Posterior cingulate gyrus (tissue), 11 donors: ENCODE measurements at places on chromosomes 6 and 20.

DNA sequence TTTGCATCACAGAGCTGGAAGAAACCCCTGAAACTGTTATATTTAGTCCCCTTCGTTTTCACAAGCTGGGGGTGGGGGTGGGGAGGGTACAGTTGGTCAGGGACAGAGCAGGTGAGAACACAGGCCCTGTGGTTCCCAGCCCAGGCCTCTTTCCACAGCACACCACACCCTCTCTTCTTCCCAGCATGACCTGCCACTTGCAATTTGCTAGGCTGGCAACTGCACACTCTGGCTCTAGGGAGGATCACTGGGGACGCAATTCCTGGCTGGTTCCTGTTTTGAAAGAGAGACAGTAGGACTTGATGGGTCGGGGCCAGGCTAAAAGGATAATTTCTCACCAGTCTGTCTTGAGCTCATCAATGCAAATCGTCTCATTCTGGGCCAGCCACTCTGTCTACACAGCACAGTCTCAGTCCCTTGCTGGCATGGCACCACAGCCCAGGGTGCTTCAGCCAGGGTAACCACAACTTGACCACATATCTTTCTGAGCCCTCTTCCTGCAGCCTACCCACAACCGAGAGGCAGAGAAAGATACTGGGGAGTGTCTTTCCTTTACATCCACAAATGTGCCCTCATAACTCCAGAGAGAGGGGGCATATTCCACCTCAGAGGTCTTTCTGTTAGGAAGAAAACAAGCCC lies 41.7 kb upstream of the EMILIN3 start:
- no peak for DNase-seq

GRCh38 chr6:96394727-96395126 lies 126.9 kb upstream of the UFL1 start:
- no peak for DNase-seq

DNA sequence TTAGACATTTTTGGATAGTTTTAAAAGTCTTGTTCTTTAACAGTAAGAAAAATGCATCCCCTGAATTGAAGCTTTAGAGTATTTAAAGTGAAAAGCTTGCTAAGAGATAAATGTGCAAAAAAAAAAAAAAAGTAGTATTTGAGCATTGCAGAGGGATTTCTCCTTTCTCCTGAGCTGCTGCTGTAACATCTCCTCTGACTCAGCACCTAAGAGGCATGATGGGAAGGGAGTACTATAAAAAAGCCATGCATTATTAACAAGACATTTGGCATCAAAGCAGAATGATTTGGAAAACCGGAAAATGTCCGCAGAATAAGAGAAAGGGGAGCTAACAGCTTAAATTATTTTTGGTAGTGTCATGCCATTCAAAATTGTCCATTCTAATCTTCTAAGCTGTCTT lies 27.9 kb downstream of the B4GALT5 start:
- DNase-seq, result no peak

- no peak for DNase-seq
These were observed 246.4 kb downstream of the KHDRBS2 start for GRCh38 chr6:62039605-62040004.

GRCh38 chr6:67768972-67769371 lies 866.1 kb upstream of the ADGRB3 start:
- DNase-seq, result no peak

DNA sequence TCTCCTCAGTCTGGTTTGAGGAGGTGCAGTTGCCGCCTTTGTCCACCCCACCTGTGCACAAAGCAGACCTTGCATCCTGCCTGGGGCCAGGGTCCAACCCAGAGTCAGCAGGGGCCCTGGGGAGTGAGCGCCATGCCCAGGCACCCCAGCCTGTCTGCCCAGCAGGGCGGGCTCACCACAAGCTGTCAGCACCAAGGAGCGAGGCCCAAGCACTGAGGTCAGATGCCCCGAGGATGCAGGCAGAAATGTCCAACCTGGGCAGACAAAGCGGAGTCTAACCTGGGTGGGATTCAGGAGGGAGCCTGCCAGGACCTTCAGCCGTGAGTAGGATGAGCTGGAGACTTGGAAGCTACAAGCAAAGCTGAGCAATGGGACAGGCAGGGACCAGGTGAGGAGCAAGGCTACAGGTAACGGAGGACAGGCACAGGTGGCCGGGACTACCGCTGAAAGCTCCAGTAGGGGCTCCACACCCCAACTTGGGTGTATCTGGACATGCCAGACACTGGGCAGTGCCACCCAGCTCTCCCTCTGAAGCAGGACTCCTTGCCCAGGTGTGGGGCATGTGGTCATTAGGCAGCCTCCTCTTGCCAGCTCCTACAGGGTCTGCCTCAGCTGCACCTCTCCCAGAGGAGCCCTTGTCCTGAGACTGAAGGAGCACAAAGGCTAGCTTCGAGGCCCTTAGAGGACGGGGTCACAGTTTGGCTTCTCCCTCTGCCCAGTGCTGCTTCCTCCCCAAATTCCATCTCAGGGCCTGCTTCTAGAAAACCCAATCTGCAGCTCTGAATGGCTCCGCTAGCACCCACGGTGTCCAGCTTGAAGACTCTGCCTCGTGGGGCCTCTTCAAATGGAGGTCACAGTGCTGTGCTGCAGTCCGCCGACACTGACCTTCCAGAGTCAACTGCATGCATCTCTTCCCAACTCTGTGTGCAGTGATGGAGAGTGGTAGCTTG lies 210.6 kb upstream of the CDYL start:
- DNase-seq, result no peak

DNA sequence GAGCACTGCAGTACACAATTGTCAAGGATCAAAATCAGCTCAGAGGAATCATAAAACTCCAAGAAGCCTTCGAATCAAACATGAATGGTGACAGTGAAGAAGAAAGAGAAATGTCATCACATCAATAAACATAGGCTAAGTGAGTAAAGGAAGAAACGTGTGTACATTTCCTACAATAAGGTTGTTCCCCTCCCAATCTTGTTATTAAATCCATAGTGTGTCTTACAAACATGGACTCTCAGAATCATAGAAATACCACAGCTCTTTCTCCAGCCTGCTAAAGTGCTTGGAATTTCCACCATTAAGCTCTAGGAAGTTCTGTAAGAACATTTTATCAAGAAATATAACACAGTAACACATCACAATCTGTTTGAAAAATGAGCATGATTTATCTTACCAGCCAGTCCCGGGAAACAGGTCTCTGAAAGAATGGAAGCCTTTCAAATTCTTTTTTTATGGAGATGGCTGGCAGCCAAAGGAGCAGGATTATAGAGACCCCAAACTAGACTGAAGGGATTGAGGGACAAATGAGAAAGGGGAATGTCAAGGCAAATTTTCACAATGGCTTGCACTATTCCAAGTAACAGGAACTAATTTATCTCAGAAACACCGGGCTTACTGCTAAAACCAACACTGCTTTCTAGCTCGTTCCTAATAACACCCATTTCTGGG lies 4.5 kb upstream of the TNFAIP3 start:
- no peak for DNase-seq

GRCh38 chr6:167892835-167893815 lies 66.4 kb downstream of the AFDN start:
- DNase-seq, result no peak

- no peak for DNase-seq
These were observed 110.3 kb downstream of the SOD2 start for GRCh38 chr6:159582736-159583135.

- DNase-seq, result no peak
These were observed 80.4 kb downstream of the RFPL4B start for GRCh38 chr6:112427499-112427898.

- DNase-seq, result no peak
These were observed 825 bp upstream of the FAM135A start for GRCh38 chr6:70412252-70413113.
